ENCODE measurements at places on chromosomes 6 and 20. TPM values are rescaled to one million over a fixed set of nuclear protein-coding genes. Genes with fewer than 3 reads are reported as not detected.

GRCh38 chr6:2855061-2855519 lies 13.4 kb upstream of the SERPINB1 start:
- no peak for DNase-seq

- no peak for DNase-seq
Observed at GRCh38 chr6:147156218-147156617, 48.0 kb upstream of the STXBP5 start.

DNA sequence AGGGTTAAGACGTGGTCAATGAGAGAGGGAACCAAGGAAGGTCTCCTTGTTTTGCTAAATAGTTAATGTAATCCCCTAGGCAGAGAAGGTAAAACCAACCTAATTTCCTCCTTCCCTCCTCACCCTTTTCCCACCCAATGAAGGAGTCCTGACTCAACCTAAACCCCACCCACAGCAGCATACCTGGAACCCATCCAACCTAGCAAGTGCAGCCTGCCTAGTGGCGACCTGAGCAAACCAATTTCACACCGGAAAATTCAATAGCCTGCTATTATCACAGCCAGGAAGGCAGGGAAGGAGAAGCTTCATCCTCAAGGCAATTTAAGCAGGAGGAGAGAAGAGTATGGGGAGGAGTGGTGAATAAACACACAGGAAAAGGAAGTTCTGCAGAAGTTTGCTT lies 46.9 kb downstream of the OSTM1 start:
- DNase-seq, result no peak

DNA sequence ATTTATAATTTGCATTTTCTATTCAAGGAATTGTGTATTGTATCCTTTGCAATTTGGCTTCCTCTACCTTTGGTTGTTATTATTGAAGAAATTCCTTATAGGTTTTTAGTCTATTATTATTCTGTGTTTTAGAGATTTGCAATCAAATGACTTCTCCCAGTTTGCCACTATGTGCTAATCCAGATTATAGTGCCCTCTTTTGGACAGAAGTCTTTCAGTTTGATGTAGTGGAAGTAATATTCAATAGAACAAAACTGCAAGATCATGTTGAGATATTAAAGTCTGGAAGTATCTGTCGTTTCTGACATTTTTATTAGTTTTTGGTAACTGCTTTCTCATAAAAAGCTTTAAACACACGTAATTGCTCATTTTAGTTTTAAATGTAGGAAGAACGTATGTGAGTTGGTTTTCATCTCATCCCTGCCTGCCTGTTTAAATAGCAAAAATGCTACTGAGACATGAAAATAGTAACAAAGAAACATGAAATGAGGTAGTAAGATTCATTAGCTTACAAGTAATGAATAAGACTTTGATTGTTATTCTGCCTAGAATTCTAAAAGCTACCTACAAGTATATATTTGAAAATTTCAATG lies 72.8 kb downstream of the RTN4IP1 start:
- peak; percentile 56 for DNase-seq

DNA sequence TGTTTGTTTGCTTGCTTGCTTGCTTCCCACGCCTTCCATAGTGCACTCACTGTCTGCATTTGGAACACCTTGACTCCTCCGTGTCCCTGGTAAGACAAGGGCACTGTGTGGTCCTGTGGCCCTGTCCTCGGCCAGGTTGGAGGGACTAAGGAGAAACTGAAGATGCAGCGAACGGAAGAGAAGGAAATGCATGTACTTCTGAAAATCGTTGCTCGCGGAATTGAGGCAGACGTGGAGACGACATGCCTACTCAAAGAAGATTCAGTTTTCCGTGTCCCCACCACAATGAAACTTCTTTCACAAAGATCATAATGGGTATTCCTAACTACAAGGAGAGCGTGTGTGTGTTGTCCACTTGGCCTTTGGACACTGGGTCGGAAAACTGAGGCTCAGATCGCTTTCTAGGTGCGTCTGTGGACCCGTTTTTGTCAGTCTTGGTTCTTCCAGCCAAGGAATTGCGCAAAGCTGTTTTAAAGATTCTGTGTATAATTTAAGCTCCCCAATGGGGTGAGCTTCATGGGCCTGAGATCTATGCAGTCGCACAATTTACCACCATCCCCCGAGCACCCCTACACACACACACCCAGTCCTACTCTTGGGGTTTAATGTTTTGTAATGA lies 120.4 kb upstream of the ZNF184 start:
- no peak for DNase-seq

- DNase-seq, result no peak
Observed at GRCh38 chr6:15524861-15525401, 137.9 kb downstream of the DTNBP1 start.

GRCh38 chr20:1334761-1335160 lies 5.8 kb upstream of the SDCBP2 start:
- peak; percentile 9 for DNase-seq

DNA sequence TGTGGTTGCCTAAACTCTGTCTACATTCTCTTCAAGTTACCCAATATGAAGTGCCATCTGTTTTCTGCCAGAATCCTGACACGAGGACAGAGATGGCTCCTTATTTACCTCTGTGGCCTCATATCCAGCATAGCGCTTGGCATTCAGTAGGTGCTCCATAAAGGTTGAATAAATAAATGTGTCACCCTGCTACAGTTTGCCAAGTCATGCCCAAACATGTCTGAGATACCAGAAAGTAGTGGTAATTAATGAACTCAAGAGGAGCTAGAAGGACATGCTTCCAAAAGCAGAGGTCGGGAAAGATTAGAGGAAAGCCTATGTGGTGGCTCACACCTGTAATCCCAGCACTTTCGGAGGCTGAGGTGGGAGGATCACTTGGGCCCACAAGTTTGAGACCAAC lies 30.9 kb upstream of the E2F3 start:
- DNase-seq, result no peak

- no peak for DNase-seq
Observed at GRCh38 chr20:53003420-53004154, 31.4 kb downstream of the TSHZ2 start.

GRCh38 chr6:155154158-155154830 lies 109.5 kb upstream of the CLDN20 start:
- no peak for DNase-seq

- DNase-seq, result no peak
Observed at GRCh38 chr6:41674231-41675000, 36.1 kb downstream of the MDFI start.

- no peak for DNase-seq
Observed at GRCh38 chr6:52493669-52494068, 73.5 kb downstream of the EFHC1 start.

DNA sequence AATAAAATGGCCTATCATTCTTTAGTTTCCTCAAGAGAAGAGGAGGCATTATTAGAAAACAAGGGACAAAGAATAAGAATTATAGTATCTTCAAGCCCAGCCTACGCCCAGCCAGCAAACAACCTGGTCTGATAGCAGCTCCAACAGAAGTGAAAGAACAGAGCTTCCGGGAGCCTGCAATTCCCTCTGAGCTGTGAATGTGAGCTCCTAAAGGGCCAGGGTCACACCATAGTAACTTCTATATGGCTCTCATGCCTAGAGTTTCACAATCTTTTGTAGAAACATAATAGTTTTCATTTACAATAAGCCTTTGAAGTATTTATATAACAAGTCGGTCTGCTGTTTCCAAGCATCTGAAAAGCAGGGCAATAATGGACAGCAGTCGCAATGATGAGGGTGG lies 116.5 kb downstream of the SMLR1 start:
- DNase-seq, result no peak

- no peak for DNase-seq
Observed at GRCh38 chr6:150745896-150746295, 119.6 kb upstream of the MTHFD1L start.

- no peak for DNase-seq
Observed at GRCh38 chr6:125294925-125295324, 6.8 kb downstream of the HDDC2 start.

- DNase-seq, result no peak
Observed at GRCh38 chr6:143055891-143056290, 4.8 kb upstream of the AIG1 start.

DNA sequence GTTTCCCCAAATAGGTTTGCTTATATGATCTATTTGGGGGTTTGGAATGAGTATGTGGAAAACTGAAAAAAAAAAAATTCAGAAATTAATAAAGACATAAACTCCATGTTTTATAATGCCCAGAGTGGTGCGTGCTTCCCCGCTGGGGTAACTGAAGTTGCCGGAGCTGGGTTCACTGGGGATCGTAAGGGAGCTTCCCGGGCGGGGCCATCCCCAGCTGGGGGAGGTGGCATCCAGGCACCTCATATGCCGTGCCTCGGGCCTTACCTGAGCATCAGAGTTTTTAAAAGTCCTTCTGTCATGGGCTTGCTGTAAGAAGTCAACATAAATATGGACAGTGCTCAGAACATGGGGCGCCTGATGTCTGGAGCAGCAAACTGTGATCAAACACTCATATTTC lies 17.9 kb upstream of the RAMACL start:
- no peak for DNase-seq

- no peak for DNase-seq
Observed at GRCh38 chr20:5880326-5880725, 70.0 kb downstream of the TRMT6 start.

DNA sequence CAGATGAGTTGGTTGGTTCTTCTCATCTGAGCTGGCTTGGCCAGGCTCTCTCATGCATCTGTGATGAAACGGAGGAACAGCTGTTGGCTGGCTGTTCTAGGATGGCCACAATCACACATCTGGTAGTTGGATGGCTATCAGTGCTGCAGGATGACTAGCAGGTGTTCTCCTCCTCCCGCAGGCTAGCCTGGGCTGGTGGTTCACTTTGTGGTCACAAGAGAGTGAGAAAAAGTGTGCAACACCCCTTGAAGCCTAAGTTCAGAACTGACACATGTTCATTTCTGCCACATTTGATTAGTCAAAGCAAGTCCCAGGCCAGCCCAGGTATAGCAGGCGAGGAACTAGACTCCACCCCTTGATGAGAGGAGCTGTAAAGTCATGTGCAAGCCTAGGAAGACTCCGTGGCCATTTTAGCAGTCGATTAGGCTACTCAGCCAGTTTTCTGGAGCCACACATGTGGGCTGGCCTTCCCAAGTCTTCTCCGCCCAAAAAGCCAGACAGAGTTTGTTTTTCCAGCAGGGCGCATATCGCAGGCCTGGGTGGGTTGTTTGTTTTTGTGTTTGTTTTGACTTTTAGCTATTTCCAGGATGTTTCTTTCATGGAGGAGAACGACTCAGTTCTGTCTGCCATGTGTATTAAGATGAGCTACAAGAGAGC lies 120.8 kb downstream of the ISM1 start:
- DNase-seq, result no peak

DNA sequence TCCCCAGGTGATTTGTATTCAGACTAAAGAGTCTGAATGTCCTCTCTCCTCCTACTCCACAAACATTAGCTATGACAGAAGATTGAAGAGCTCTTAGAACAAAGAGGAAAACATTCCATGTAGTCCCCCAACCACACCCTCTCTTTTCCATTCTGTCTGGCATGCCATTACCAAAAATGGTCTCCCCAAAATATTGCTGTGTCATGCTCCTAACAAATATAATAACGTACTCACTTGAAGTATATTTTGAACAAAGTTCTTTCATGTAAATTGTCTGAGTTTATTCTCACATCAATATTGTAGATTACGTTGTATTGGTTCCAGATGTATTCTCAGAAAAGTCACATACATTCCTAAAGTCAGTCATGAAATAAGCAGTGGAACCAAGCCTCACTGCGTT lies 467.3 kb upstream of the IRAK1BP1 start:
- no peak for DNase-seq

GRCh38 chr6:20569000-20569610 lies 34.8 kb downstream of the CDKAL1 start:
- DNase-seq, result no peak

DNA sequence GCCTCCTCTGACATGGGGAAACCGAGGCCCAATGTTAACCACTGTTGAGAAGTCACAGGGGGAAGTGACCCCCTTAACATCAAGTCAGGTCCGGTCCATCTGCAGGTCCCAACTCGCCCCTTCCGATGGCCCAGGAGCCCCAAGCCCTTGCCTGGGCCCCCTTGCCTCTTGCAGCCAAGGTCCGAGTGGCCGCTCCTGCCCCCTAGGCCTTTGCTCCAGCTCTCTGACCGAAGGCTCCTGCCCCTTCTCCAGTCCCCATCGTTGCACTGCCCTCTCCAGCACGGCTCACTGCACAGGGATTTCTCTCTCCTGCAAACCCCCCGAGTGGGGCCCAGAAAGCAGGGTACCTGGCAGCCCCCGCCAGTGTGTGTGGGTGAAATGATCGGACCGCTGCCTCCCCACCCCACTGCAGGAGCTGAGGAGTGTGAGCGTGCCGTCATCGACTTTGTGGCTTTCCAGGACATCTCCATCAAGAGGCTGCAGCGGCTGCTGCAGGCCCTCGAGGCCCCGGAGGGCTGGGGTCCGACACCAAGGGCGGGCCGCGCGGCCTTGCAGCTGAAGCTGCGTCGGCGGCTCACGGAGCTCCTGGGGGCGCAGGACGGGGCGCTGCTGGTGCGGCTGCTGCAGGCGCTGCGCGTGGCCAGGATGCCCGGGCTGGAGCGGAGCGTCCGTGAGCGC lies 1.6 kb downstream of the TNFRSF6B start:
- no peak for DNase-seq

DNA sequence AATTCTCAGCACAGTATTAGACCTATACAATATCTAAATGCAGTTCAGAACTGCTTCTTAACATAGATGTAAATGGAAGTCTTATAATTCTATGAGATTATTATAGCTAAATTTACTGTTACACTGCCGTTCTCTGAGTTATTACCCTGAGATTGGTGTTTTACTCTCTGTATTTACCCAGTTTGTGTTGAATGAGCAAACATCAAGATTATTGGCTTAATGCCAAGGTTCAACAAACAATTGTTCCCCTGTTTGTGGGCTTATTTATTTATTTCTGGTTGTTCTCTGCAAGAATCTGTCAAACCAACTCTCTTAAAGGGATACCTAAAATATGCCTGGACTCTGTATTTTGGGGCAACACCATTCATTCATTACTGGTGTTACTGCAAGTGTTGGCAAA lies 5.2 kb upstream of the STMND1 start:
- DNase-seq, result no peak

- no peak for DNase-seq
Observed at GRCh38 chr6:112990971-112991370, 643.8 kb downstream of the RFPL4B start.

- DNase-seq, result no peak
Observed at GRCh38 chr6:12196326-12196936, 93.7 kb upstream of the EDN1 start.

- DNase-seq, result no peak
Observed at GRCh38 chr20:41176711-41177552, 39.6 kb downstream of the PLCG1 start.

C20orf204 gene
- total RNA-seq, result 6.7 TPM

KCNQ2 gene
- not detected for total RNA-seq

C4B gene
- 3.7 TPM for total RNA-seq

TUBB1 gene
- 0.11 TPM for total RNA-seq

STMND1 gene
- total RNA-seq, result not detected

ELOVL2 gene
- not detected for total RNA-seq

RPL10A gene
- total RNA-seq, result 1,581 TPM

SPDEF gene
- total RNA-seq, result 0.52 TPM

RXRB gene
- 47.3 TPM for total RNA-seq

UBE2C gene
- 222 TPM for total RNA-seq
